CD4-positive, alpha-beta T cell treated with Interleukin-15 for 1 hour (primary cell): ENCODE measurements at places on chromosomes 6 and 20.

- no peak for DNase-seq
These were observed 93.4 kb upstream of the SLC2A12 start for GRCh38 chr6:134145786-134146185.

DNA sequence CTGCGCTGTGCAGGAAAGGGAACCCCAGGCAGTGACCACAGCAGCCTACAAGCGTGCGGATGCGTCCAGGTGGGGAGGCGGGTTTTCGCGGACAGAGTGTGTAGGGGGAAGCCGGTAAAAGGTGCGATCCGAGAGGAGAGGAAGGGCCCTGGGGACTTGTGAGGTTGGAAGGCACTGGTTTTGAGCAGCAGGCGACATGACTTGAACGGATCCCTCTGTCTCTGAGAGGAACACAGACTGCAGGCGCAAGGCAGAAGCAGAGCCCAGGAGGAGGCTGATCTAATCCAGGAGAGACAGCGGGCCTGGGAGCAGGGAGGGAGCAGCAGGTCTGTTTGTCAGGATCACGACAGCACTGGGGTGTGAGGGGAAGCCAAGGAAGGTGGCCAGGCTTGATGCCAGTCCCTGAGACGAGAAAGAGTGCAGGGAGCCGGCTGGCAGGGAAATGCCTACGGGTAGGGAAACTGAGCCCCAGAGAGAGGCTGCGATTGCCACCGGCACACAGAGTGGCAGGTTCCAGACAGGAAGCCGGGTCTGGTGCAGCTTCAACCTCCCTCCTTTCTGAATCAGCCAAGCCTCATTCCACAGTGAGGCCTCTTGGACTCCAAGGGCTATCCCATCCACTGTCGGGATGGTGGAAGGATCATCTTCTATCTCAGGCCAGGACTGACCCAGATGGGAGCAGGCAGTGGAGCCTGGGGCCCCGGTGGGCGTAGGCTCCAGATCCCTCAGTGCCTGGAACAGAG is 57.1 kb downstream of the HNF4A start:
- DNase-seq, result no peak

DNA sequence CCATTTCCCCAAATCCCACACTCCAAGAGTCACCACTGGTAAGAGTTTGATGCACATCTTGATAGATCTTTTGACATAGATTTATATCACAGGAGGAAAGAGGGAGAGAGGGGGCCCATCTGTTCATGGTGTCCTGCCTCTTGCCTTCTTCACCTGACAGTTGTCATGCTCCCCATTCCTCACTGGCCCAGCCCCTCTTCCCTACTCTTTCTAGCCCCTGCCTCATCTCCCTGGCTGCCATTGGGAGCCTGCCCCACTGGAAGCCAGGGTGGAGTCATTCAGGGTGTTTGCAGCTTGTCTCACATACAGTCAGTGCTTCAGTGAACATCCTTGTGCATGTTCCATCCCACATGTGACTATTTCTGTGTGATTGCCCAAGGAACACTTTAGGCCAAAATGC is 27.6 kb downstream of the SIRPA start:
- DNase-seq, result no peak

GRCh38 chr20:44210406-44211176 is at the start of gene OSER1:
Gene OSER1, minus strand, starts transcription at chr20:44210771. Its CDS starts 3,814 bp downstream, at chr20:44206957.
- DNase-seq, result peak; percentile 98

DNA sequence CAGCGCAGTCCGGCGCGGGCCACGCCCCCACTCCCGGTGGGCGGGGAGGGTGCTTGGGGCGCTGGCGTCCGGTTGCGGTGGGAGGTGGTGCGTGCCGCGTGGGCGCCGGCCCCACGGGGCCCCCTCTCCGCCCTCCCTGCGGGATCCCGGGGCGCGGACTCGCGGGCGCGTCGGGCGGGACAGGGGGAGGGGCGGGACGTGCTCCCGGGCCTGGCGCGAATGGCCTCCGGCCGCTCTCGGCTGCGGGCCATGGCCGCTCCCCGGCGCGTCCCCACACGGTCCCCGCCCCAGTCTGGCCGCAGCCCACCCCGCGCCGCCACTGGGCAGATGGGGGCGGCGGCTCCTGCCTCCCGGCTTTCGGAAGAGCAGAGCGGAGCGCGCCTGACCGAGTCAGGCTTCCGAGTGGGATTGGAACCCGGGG is 771 bp upstream of the PPP1R3G start:
- no peak for DNase-seq

DNA sequence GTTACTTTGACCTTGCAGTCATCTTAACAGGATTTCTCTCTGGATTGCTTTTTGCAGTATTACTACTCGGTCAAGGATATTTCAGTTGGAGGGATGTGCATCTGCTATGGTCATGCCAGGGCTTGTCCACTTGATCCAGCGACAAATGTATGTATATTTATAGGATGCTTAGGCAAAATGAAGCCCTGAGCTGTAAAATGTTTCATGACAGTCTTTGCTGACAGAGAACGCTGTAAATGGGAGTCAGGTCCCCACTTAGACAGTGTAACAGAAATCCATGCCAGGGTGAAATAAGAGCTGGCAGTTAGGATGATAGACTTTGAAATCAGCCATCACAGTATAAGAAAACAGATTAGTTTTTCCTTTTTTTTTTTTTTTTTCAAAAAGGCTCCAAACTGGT is 264.0 kb downstream of the LAMA2 start:
- DNase-seq, result no peak

- no peak for DNase-seq
These were observed 13.0 kb upstream of the TBCC start for GRCh38 chr6:42758756-42759430.

DNA sequence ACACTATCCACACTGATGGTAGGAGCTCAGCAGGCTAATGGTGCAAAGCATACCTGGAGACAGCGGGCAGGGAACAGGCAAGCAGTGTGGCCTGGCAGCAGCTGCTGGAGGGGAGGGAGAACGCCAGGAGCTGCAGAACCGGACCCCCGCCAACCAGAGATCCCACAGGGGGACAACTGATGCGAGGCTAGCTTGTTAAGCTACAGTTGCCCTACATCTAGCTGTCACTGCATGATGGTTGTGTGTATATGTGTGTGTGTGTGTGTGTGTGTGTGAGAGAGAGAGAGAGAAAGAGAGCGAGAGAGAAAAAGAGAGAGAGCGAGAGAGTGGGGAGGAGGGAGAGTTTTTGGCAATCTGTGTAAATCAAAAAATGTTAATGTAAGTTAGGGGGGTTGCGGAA is 69.7 kb upstream of the NHSL1 start:
- no peak for DNase-seq

- DNase-seq, result no peak
These were observed 132.1 kb downstream of the MRPL14 start for GRCh38 chr6:43995137-43995536.

DNA sequence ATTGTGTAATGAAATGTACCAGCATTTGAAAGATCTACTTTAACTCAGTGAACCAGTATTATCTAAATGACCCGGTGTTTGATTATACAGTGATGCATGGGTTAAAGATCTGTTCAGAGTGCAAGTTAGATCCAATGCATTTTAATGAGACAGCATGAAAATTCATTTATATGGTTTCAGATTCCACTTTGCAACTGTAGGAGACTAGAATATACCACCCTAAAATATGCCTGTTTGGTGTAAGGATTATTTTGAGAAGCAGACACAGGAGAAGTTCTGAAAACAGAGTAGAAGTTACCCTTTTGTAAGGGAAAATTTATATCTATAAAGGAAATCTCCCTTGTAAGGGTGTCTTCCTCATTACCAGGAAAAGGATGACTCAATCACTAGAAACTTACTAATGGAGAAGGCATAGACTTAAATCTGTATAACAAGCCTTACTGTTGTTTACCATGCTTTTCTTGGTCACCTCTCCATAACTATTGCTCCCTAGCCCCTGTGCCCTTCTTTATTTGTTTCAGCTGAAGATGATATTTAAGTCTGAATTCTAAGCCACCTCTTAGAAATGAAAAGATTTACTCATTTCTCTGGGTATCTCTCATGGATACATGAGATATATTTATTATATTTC is 105.4 kb downstream of the NCOA3 start:
- DNase-seq, result no peak

GRCh38 chr6:25192590-25193459 is 86.3 kb upstream of the CARMIL1 start:
- no peak for DNase-seq

GRCh38 chr20:21557241-21558020 is 43.6 kb upstream of the NKX2-2 start:
- DNase-seq, result peak; percentile 19

DNA sequence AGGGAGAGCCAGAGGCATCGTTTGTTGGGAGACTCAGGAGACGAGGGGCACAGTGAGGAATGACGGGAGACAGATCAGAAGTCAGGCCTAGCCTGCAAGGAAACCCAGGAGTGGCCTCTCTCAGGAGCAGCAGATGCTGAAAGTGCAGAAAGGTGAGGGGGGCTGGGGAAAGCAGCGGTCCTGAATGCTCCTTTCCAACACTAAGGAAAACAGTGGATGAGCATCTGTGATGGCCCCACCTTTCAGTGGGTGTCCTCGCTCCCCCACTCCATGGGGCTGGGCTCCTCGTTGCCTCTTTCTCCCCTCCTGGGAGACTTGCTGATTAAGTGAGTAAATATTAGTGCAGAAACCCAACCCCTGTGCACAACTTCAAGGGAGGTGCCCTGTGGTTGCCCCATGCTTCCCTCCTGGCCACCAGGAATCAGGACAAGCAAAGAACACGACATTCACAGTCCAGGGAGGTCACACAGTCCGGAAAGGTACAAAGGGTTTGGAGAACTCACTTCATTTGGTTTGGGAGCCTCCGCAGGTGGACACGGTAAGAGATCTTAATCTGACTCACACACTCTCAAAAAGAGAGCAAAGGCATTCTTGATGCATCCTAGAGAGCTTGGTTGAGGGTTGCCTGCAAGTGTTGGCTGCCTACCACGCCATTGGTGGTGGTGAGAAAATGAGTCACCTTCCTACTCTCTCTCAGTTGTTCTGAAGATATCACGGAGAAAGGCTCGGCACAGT is 9.7 kb upstream of the BPIFB1 start:
- no peak for DNase-seq

DNA sequence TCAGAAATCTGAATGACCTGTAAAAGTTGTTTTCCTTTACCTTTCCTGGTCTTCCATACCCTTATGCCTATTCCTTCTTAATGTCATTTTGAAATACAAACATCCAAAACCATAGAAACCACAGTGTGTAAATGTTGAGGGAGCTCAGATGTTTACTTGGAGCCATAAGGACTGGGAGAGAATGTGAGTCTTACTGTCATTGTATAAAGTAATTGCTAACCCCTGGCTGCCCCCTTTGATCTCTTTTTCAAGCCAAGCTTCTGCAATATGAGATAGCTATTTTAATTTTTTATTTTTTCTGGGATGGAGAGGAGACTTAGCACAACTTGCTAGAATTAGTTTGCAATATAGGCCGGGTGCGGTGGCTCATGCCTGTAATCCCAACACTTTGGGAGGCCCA is 124.4 kb upstream of the AKIRIN2 start:
- DNase-seq, result no peak

GRCh38 chr6:11770546-11771466 is 7.8 kb downstream of the ADTRP start:
- DNase-seq, result peak; percentile 73

GRCh38 chr6:71886184-71887005 is at the start of gene RIMS1:
Gene RIMS1, plus strand, starts transcription at chr6:71886550. Its CDS starts 474 bp downstream, at chr6:71887024.
- no peak for DNase-seq

GRCh38 chr6:29631209-29631810 is 1.7 kb downstream of the GABBR1 start:
- DNase-seq, result no peak

DNA sequence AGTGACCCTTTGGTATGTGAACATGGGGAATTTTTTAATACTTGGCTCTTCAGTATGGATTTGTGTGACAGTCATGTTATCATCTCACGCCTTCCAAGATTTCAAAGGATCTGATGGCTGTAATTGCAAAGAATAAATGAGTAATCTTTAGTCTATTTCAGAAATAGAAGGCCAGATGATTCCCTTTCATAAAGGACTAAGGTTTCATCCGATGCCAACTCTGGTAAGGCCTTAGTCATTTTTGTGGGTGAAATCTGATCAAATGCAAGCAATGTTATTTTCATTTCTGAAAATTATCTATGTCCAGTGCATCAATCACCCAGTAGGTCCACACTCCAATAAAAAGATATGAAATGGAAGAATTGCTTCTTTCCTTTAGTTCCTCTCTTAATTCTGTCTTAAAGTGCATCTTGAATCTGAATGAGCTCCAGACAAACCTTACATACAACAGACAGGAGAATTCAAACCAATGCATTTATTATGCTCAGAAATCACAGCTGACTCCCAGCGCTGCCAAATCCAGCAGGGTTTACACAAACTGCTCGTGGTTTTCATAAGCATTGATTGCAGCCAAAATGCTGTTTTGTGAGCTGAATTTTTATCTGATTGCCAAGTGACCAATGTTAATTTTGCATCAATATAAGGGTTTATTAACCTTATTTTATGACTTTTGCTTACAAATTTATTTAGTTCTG is 565.2 kb upstream of the MARCKS start:
- DNase-seq, result no peak
